ENCODE measurements at places on chromosomes 4 and X.

GRCh38 chr4:100651499-100652175 is 133.8 kb upstream of the EMCN start:
- DNase-seq, result no peak

DNA sequence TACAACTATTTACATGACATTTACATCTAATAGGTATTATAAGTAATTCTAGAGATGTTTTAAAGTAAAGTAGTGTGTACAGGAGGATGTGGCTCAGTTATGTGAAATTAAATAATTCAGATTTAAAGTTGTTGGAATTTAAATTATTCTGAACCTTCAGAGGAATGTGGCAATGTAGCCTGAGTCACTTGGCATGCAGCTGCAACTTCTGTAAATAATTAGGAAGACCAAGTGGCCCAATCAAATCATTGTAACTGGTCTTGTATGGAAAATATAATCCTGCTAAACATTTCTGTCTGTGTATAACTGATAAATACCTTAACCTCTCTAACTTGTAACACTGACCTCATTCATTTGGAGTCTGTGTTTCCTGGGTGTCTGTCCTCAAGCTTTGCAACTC is 828.9 kb downstream of the GLUD2 start:
- no peak for DNase-seq

DNA sequence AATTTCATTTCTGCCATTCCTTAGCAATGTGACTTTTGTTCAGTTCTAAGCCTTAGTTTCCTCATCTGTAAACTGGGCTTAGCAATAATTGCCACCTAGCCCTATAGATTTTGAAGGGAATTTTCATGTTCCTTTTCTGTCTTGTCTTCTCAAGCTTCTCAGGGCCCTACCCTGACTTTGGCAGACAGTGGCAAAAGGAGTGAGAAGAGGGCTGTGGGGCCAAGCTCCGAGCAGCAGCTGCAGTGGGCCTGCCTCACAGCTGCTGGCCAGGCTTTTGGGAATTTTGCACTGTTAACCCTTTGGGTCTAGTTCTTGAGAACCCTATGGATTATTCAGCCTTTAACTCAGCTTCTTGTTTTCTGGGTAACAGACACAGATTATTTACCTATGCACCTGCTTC is 67.6 kb upstream of the IGSF1 start:
- no peak for DNase-seq

- DNase-seq, result no peak
Observed at GRCh38 chr4:55013431-55013955, 111.9 kb downstream of the KDR start.

DNA sequence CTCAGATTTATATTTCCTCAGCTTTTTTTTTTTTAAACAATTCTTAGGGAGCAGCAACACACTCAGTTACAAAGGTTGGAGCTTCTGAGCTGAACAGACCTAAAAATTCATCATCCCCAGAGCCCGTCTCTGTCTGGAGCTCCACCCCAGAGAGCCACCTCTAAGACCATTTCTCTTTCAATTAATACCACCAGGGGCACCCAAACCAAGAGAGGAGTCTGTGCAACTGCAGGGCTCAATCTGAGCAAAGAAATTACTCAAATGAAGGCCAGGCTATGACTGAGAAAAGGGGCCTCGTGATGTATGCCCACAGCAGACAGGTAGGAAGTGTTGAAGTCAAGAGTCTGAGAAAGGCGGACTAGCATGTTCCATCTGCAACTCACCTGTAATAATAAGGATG is 95.5 kb downstream of the C4orf51 start:
- no peak for DNase-seq

- no peak for DNase-seq
Observed at GRCh38 chr4:38663090-38663800, 754 bp upstream of the KLF3 start.

DNA sequence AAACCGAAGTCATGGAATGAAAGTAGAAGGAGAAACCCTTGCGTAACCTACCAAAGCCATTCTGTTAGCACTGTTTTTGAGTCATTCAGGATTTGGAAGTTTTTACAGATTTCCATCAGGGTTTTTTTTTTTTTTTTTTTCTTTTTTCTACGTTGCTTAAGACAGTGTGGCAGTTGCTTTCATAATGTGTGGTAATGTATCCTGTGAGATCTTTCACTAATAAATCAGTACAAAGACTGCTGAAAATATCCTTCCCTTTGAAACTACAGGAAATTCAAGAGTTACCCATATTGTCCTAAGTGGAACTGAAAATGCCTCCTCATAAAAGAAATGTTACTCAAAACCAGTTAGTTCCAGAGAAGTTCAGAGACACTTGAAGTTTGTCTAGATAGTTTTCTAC is 137.8 kb downstream of the RAPGEF2 start:
- no peak for DNase-seq

DNA sequence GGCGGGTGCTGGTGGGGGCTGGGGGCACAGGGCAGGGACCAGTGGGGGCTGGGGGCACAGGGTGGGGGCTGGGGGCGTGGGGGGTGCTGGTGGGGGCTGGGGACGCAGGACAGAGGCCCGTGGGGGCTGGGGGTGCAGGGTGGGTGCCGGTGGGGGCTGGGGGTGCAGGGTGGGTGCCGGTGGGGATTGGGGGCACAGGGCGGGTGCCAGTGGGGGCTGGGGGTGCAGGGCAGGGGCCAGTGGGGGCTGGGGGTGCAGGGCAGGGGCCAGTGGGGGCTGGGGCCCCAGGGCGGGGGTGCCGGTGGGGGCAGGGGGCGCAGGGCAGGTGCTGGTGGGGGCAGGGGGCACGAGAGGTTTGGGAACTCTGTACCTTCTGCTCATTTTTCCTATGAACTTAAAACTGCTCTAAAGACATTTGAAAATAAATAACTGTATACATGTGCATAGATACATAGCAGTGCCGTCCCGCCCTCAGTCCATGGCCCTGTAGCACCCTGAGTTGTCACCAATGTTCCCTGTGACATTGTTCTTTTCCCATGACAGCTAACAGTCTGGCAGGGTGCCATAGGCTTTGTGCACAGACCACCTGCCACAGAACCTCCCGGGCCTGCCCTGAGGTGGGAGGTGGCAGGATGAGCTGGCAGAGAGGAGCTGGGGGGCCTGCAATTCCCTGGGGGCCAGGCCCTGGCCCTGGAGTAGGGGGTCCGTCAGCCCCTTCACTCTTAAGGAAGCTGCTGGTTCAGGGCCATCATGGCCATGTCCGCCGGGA is 35.6 kb upstream of the ADRA2C start:
- no peak for DNase-seq

DNA sequence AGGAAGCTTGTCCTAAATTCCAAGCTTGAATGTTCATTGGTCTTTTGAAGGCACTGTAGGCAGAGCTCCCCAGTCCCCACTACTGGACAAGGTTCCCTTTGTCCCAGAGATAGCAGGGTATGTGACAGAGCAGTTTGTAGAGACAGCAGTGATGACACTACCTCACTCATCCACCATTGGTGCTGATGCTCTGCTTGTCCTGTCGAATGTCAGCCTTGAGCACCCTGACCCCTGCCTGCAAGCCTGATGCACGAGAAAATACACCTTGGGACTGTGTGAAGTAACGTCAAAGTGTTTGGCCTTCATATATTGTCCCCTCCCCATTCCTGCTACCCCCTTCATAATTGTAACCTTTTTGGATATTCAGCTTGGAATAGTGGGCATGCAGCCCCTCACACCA is 188.9 kb upstream of the EOLA2 start:
- no peak for DNase-seq

- DNase-seq, result no peak
Observed at GRCh38 chrX:20567108-20567507, 300.4 kb upstream of the RPS6KA3 start.

DNA sequence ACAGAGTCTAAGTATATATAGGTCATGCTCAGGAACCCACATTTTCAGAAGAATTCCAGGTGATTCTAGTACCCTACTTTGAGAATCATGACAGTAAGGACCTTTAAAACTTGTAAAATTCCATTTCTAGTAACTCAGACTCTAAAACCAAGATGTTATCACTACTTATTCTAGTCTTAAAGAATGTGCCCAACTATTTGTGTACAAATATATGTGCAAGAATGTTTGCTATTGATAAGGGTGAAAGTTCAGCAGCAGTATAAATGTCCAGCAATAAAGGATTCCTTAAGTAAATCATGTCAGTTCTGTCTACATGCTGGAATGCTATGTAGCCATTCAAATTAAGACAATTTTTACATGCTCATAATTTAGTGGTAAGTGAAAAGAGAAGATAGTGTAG is 71.1 kb upstream of the MAGEB2 start:
- DNase-seq, result no peak

DNA sequence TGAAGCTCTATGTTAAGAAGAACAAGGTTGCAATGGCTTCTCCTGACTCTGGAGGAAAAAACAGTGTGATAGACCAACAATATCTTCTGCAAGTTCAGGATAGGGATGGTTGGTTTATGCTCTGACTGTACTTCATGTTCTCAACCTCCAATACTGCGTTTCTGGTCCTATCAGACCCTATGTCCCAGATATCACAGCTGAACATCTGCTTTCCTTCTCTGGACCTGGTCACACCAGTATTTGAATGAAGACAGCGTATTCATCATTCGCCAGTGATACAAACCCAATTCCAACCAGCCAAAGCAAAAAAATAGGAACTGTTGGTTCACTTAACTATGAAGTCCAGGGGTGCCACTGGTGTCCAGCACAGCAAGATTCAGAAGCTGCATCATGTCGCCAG is 124.5 kb upstream of the KLF3 start:
- DNase-seq, result no peak

- DNase-seq, result no peak
Observed at GRCh38 chrX:30156880-30157560, 58.3 kb upstream of the MAGEB2 start.

DNA sequence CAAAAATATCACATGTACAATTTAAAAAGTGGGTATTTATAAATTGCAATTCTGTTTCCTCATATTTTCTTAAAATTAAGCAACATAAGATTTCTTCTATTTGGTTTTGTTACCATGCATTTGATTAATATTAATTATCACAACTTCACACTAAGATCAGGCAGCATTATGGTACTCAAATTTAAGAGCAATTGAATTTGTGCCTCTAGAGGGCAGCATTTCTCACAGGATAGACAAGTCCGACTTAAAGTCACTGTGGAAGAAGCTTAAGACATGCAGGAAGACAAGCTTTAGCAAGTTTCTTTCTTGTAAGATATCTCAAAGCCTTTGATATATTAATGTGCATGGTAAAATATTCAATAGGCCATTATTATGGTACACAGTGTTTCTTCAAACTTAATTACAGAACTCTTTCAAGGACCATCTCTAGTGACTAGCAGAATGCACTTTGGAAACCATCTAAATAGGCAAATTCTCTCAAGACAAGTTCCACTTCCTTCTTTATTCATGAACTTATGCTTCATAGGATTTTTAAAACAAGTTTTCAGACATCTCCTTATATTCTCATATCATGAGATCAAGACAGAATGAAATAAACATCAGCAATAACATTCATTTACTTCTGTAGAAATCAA is 35.0 kb downstream of the FBXW7 start:
- peak; percentile 79 for DNase-seq

DNA sequence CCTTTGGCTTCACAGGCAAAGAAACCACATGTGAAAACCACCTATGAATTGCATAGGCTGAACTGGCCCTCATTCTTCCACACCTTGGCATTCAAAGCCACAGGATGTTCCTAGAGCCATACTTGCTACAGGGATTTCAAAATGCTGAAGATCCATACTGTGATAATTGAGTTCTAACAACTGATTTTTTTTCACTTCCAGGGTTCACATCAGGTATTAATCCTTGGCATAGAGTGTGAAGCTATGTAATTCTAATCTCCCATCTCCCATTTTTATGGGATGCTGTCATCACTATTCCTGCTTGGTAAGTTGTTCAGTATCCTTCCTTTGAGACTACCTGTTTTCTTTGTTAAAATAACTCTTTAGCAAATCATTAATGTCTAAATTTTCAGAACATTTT is 1569.2 kb upstream of the ADGRL3 start:
- no peak for DNase-seq

DNA sequence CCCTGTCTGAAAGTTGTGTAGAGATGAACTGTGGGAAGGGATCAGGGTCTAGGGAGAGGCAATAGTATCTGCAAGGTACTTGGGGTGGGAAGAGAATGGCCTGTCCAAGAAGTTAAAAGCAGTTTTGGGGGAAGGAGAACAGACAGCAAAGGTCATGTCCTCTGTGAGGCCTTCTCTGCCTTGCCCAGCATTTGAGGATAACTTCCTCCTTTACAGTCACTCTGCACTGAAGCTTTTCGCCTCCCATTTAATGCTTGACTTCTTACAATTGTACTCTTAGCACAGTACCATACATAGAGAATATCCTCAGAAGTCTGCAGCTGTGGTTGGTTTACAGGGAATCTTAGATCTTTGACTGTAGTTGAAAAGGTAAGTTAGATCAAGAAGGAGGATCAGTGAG is 121.8 kb upstream of the AP1S2 start:
- DNase-seq, result no peak

DNA sequence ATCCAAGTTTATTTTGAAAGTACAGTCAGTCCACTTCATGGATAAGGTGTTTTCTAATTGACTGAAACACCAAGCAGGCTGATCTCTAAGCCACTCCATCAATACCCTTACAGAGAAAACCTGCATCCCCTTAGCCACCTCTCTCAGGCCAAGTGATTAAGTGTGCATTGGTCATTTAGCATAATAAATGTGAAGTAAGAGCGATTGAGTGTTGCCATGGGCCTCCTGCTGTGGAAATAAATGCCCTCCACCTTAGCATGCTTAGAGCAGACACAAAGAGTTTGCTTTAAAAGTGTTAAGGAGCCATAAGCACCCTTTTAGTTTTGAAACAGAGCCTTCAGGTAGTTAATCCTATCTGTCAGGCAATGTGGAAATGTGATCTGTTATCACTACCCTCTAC is 386.5 kb downstream of the GPAT3 start:
- no peak for DNase-seq

DNA sequence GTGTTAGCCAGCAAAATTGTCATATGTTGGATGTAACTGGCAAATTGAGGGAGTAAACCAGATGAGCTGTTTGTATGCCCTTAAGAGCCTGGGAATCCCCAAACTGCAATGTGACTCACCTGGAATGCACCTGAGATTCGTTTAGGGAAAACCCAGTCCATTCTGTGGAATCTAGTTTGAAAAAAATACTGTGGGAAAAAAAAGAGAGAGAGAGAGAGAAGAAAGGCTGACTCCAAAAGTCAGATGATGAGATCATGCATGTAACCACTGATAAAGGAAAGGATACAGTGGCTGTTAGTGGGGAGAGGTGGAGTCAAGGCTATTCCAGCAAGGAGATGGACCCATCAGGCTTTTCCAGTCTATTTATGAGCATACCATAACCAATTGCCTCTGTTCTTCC is 48.5 kb downstream of the SLC9A7 start:
- no peak for DNase-seq

- DNase-seq, result no peak
Observed at GRCh38 chrX:8455557-8455956, 9.1 kb upstream of the VCX3B start.

GRCh38 chrX:111492085-111492484 is 19.4 kb upstream of the SERTM2 start:
- no peak for DNase-seq

GRCh38 chr4:76712564-76712963 is 185.4 kb downstream of the SOWAHB start:
- DNase-seq, result no peak
